ELR (cell line): ENCODE measurements at places on chromosomes 6 and 20.

DNA sequence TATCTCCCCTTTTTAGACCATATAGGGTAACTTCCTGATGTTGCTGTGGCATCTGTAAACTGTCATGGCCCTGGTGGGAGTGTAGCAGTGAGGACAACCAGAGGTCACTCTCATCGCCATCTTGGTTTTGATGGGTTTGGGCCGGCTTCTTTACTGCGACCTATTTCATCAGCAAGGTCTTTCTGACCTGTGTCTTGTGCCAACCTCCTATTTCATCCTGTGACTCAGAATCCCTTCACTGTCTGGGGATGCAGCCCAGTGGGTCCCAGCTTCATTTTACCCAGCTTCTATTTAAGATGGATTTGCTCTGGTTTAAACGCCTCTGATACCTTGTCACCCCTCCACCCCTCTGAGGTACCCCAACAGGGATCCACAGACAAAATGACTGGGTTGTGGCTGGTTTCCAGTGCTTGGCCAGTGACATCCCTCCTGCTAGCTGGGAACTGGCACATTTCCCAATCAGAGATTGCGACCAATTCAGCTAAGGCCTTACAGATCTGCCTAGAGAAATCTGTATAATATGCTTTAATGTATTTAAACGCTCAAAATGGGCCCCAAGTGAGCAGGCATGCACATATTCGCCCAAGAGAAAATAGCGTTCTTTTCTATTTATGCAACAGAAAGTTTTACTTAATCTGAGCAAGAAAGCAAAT, 315.6 kb upstream of the QKI start:
- no peak for DNase-seq

GRCh38 chr20:59577809-59578435, 26.4 kb upstream of the PHACTR3 start:
- DNase-seq: no peak

GRCh38 chr6:48222241-48222640, 111.2 kb upstream of the PTCHD4 start:
- no peak for DNase-seq

GRCh38 chr6:116047173-116047933, 13.3 kb downstream of the FRK start:
- DNase-seq: peak; percentile 65

GRCh38 chr20:16013631-16014030, 559.6 kb downstream of the KIF16B start:
- no peak for DNase-seq

- DNase-seq: no peak
Measured at GRCh38 chr6:140446241-140446640, 1071.8 kb upstream of the CITED2 start.

DNA sequence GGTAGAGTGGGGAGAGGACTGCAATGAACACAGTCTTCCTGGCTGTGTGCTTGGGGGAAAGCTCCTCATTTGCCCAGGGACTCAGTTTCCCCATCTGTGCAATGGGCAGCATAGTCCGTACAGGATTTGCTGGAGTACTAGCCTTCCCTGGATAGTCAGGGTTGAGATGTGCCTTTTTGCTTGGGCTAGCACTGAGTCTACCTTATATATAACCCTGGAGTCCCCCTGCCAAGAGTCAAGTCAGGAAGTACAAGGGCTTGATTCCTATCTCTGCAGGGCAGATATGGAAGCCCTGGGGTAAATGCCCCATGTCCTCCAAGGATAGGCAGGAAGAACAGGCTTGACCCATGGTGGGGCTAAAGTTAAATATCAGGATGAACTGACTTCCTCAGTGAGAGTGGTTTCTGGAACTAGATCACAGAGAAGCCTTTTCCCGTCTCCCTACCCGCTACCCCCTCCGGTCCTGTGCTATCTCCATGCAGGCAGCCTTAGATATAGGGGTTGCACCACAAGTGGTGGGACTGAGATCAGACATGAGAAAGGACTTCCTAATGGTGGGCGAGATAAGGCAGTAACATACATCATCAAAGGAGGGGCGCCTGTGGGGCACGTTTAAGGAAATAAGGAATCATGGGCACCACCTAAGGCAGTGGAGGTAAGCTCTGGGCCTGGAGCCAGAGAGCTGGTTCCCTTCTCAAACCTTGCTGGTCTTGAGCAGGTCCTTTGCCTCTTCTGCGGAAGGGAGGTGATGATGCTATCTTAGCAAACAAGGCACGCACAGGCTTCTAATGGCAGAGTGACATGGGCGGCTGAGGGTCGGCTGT, 157.9 kb downstream of the MRPL14 start:
- no peak for DNase-seq
